GM12878 (cell line): ENCODE measurements at places on chromosomes 4 and X. TPM values are rescaled to one million over a fixed set of nuclear protein-coding genes. Genes with fewer than 3 reads are reported as not detected.

LARP7 gene
- 59.1 and 64.1 TPM in 2 replicates for polyA plus RNA-seq

FREM3 gene
- not detected in 2 replicates for polyA plus RNA-seq

KCTD8 gene
- polyA plus RNA-seq, result not detected in 2 replicates

NXF2 gene
- not detected in 2 replicates for polyA plus RNA-seq

CXXC4 gene
- polyA plus RNA-seq, result 5.4 and 7.4 TPM in 2 replicates

ATP2B3 gene
- 0.06 TPM in 1 of 2 replicates, not detected in the other for polyA plus RNA-seq

DCAF4L1 gene
- 0.11 and 0.17 TPM in 2 replicates for polyA plus RNA-seq

CYSLTR1 gene
- polyA plus RNA-seq, result 18.7 and 20.5 TPM in 2 replicates

PCDH10 gene
- polyA plus RNA-seq, result not detected in 2 replicates

SRPX gene
- polyA plus RNA-seq, result 0.12 and 0.79 TPM in 2 replicates

MID2 gene
- polyA plus RNA-seq, result 0.11 TPM in 1 of 2 replicates, not detected in the other

MAGEA2B gene
- not detected in 2 replicates for polyA plus RNA-seq

CT47B1 gene
- polyA plus RNA-seq, result not detected in 2 replicates

TET2 gene
- polyA plus RNA-seq, result 29.3 and 30.9 TPM in 2 replicates

IL13RA2 gene
- polyA plus RNA-seq, result not detected in 2 replicates

RHOXF2B gene
- polyA plus RNA-seq, result not detected in 2 replicates

MGST2 gene
- polyA plus RNA-seq, result 30.6 and 31.4 TPM in 2 replicates

ERCC6L gene
- 11.0 and 11.9 TPM in 2 replicates for polyA plus RNA-seq

DNA sequence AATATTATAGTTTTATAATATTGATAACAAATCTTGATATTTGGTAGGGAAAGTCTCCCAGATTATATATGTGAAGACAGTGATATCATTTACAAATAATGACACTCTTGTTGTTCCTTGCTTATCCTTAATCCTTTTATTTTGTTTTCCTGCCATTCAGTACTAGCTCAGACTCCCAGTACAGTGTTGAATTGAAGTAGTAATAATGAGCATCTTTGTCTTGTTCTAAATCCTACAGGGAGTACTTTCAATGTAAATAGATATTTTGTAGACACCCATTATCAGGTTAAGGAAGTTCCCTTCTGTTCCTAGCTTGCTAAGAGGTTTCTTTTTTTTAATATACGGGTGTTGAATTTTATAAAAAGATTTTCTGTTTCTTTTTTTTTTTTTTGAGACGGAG is 33.0 kb downstream of the WWC2 start:
- H3K4me3 ChIP-seq, result no peak overlapping the region
- no peak overlapping the region for H3K27ac ChIP-seq
- no peaks in the 10 kb centered on the region for H3K4me1 ChIP-seq
- no peaks in the 10 kb centered on the region for H3K27me3 ChIP-seq

- no peak for DNase-seq
Observed at GRCh38 chr4:107977966-107978705, 11.6 kb upstream of the HADH start.

- no peak for DNase-seq
- H3K36me3 ChIP-seq, result no peaks in the 10 kb centered on the region
- H3K27ac ChIP-seq, result no peak overlapping the region
- H3K27me3 ChIP-seq, result no peaks in the 10 kb centered on the region
Observed at GRCh38 chr4:20603671-20604313, 96.5 kb upstream of the PACRGL start.

DNA sequence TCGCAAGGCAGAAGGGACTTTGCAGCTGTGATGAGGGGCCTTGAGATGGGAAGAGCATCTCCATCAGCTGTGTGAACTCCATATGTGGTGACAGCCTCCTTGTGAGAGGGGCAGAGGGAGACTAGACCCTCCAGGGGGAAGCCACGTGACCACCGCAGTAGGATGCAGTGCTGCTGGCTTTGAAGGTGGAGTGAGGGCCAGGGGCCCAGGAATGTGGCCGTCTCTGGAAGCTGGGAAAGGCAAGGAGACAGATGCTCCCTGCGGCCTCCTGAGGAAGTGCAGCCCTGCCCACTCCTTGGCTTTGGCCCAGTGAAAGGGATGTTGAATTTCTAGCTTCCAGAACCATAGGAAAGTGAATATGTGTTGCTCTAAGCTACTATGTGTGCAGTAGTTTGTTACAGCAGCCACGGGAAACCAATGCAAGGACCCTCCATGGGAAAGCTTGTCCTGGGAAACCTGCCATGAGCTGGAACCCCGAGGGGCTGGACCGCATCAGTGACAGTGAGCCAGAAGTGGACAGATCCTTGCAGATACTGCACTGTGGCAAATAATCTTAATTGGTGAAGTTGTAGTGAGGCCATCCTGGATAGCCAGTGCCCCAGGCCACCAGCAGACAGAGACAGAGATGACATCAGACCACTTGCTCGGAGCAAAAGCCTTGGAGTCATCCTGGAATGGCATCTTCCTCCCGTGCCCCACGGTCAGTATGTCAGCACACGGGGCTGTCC is 35.4 kb upstream of the SORCS2 start:
- DNase-seq, result no peak
- no peaks in the 10 kb centered on the region for H3K36me3 ChIP-seq
- H3K27me3 ChIP-seq, result peaks cover 8% of the 10 kb centered on the region
- H3K4me1 ChIP-seq, result no peaks in the 10 kb centered on the region

- no peaks in the 10 kb centered on the region for H3K4me1 ChIP-seq
- H3K36me3 ChIP-seq, result no peaks in the 10 kb centered on the region
- DNase-seq, result no peak
Observed at GRCh38 chr4:99301376-99302164, 10.8 kb upstream of the ADH1A start.

- no peak overlapping the region for H3K4me3 ChIP-seq
- H3K27me3 ChIP-seq, result no peaks in the 10 kb centered on the region
- DNase-seq, result no peak
Observed at GRCh38 chrX:83508526-83509253, 600 bp downstream of the POU3F4 start.

DNA sequence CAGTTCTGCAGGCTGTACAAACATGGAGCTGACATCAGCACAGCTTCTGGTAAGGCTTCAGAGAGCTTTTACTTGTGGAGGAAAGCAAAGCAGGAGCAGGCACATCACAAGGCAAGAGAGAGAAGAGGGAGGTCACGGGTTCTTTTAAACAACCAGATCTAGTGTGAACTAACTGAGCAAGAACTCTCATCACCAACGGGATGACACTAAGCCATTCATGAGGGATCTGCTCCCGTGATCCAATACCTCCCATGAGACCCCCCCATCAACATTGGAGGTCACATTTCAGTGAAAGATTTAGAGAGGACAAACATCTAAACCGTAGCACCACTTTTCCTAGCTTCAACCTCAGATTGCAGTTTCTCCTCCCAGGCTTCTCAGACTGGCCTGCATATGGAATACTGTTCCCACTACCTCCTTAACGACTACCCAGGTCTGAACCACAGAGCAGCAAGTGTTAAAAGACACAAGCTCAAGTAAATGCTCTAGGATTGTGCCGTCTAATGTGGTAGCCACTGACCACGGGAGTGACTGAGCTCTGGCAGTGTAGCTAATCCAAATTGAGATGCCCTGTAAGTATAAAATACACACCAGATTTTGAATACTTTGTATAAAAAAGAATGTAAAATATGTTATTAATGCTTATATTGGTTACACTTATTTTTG is 192.7 kb downstream of the PTTG2 start:
- H3K27ac ChIP-seq, result no peak overlapping the region
- no peaks in the 10 kb centered on the region; the same call in 1 of the 2 replicates for H3K4me1 ChIP-seq
- H3K4me3 ChIP-seq, result no peak overlapping the region
- H3K36me3 ChIP-seq, result no peaks in the 10 kb centered on the region
- H3K27me3 ChIP-seq, result no peaks in the 10 kb centered on the region

GRCh38 chr4:55393461-55394320 is 2.1 kb upstream of the TMEM165 start:
- H3K4me3 ChIP-seq, result no peak overlapping the region
- no peaks in the 10 kb centered on the region for H3K27me3 ChIP-seq
- no peak for DNase-seq
- H3K36me3 ChIP-seq, result no peaks in the 10 kb centered on the region

DNA sequence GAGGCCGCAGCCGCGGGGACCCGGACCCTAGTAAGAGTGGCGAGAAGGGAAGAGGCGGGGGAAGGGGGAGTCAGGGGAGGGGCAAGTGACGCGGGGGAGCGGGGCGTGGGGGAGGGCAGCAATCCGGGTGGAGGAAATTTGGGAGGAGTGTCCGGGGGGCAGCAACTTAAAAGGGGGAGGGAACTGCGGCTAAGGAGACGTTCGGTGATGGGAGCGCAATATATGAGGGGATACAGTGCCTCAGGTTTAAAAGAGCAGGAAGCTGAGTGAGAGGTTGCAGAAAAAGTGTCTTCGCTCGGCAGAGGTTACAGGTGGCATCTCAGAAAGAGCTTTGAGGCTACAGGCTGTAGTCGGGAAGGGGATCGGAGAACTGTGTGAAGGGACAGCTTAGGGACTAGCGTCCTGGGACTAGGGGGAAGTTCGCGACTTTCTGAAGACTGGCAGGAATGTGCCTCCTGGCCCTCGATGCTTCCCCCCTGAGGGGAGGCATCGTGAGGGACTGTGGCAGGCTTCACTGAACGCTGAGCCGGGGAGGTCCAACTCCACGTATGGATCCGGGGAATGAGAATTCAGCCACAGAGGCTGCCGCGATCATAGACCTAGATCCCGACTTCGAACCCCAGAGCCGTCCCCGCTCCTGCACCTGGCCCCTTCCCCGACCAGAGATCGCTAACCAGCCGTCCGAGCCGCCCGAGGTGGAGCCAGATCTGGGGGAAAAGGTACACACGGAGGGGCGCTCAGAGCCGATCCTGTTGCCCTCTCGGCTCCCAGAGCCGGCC is 519 bp downstream of the FOXO4 start:
- no peak overlapping the region for H3K27ac ChIP-seq

GRCh38 chr4:27759611-27760575 is 899.3 kb downstream of the STIM2 start:
- H3K27me3 ChIP-seq, result no peaks in the 10 kb centered on the region
- H3K4me1 ChIP-seq, result no peaks in the 10 kb centered on the region

DNA sequence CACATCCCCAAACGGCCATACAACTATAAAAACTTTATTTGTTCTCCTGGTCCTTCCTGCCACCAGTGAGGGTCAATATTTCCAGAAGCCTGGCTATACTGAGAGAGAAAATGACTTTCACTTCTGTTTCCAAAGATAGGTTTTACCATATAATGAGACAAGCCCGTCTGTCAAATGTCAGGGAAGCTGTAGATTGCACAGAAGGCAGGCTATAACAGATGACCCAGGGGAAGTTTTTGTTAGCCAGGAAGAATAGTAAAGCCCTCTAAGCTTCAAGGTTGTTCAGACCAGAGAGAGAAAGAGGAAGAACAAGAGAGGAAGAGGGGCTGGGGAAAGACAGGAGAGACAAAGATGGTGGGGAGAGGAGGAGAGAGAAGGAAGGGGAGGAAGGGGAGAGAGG is 217.5 kb downstream of the GBA3 start:
- no peaks in the 10 kb centered on the region for H3K27me3 ChIP-seq
- no peak overlapping the region for H3K4me3 ChIP-seq
- no peak for DNase-seq
- no peaks in the 10 kb centered on the region for H3K36me3 ChIP-seq
- no peak overlapping the region for H3K27ac ChIP-seq
- no peaks in the 10 kb centered on the region for H3K4me1 ChIP-seq

GRCh38 chr4:138697851-138698250 is 317.7 kb upstream of the NOCT start:
- no peaks in the 10 kb centered on the region for H3K27me3 ChIP-seq
- H3K27ac ChIP-seq, result no peak overlapping the region
- DNase-seq, result no peak
- no peaks in the 10 kb centered on the region for H3K36me3 ChIP-seq

GRCh38 chr4:73917081-73917501 is 47.9 kb downstream of the CXCL1 start:
- no peak overlapping the region for H3K27ac ChIP-seq
- H3K4me1 ChIP-seq, result no peaks in the 10 kb centered on the region
- no peaks in the 10 kb centered on the region for H3K36me3 ChIP-seq
- H3K27me3 ChIP-seq, result no peaks in the 10 kb centered on the region

- no peaks in the 10 kb centered on the region for H3K27me3 ChIP-seq
- peaks cover 6% of the 10 kb centered on the region; the same call in 1 of the 2 replicates for H3K4me1 ChIP-seq
- peak; percentile 61 for DNase-seq
- H3K4me3 ChIP-seq, result no peak overlapping the region
- no peaks in the 10 kb centered on the region for H3K36me3 ChIP-seq
- no peak overlapping the region for H3K27ac ChIP-seq
Observed at GRCh38 chr4:88858752-88859151, 161.1 kb upstream of the NAP1L5 start.

DNA sequence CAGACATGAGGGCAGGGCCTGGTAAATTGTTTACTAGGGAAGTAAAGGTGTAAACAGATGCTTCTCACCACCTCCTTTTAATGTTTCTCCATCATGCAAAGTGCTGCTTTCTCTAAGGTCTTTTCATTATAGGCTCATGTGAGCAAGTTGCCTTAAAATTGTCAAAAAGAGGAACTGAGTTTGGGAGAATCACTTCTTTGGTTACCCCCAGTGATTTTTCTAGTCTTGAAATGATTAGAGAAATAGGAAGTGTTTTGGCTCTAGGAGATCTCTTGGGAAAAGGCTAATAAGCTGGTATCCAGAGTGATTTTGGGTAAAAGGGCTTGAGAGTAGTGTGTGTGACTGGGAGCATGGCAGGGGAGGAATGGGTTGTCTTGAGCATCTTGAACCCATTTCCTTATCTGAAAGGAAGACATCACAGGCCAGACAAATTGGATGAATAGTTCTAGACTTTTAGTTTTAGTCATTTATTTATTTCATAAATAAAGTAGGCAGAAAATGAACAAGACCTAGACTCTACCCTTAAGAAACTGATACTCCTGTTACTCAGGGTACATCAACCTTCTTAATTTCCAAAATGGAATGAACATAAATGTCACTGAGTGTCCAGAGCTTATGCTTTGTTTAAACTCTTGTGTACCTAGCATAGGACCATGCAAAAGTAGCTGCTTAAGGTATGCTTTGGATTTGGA is 14.2 kb downstream of the GRPR start:
- H3K4me3 ChIP-seq, result no peak overlapping the region
- no peaks in the 10 kb centered on the region for H3K36me3 ChIP-seq
- DNase-seq, result peak; percentile 47
- no peak overlapping the region for H3K27ac ChIP-seq
- peaks cover 3% of the 10 kb centered on the region for H3K4me1 ChIP-seq

GRCh38 chr4:53490161-53490956 is 100.9 kb downstream of the LNX1 start:
- peaks cover 3% of the 10 kb centered on the region; the same call in 1 of the 2 replicates for H3K27me3 ChIP-seq
- no peaks in the 10 kb centered on the region for H3K36me3 ChIP-seq
- no peaks in the 10 kb centered on the region for H3K4me1 ChIP-seq
- H3K27ac ChIP-seq, result no peak overlapping the region
- DNase-seq, result no peak

DNA sequence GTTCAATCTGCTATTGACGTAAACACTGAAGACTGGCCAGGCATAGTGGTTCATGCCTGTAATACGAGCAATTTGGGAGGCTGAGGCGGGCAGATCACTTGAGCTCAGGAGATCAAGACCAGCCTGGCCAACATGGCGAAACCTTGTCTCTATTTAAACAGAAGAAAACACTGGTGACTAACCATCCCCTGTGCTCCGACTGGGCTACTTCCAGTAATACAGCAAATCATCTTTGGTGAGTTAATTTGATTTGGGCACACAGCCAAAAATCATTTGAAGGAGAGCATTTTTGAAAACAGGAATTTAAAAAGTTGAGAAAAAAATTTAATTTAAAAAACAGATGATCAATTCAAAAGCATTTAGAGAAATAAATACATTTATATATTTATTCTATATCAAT is 52.0 kb downstream of the SEC24D start:
- DNase-seq, result no peak
- H3K36me3 ChIP-seq, result peaks cover 1% of the 10 kb centered on the region; the same call in 1 of the 2 replicates
- no peaks in the 10 kb centered on the region for H3K4me1 ChIP-seq
- no peak overlapping the region for H3K4me3 ChIP-seq
- H3K27ac ChIP-seq, result no peak overlapping the region

GRCh38 chr4:110770353-110770752 is 147.5 kb upstream of the PITX2 start:
- no peaks in the 10 kb centered on the region for H3K4me1 ChIP-seq
- no peaks in the 10 kb centered on the region for H3K27me3 ChIP-seq
- no peak overlapping the region for H3K4me3 ChIP-seq
- no peak for DNase-seq
